Stimulated activated CD4-positive, alpha-beta T cell treated with anti-CD3 and anti-CD28 coated beads, Interleukin-2, amount 100 ng/mL, for 4 hours (primary cell): ENCODE measurements at places on chromosomes 11 and 22.

DNA sequence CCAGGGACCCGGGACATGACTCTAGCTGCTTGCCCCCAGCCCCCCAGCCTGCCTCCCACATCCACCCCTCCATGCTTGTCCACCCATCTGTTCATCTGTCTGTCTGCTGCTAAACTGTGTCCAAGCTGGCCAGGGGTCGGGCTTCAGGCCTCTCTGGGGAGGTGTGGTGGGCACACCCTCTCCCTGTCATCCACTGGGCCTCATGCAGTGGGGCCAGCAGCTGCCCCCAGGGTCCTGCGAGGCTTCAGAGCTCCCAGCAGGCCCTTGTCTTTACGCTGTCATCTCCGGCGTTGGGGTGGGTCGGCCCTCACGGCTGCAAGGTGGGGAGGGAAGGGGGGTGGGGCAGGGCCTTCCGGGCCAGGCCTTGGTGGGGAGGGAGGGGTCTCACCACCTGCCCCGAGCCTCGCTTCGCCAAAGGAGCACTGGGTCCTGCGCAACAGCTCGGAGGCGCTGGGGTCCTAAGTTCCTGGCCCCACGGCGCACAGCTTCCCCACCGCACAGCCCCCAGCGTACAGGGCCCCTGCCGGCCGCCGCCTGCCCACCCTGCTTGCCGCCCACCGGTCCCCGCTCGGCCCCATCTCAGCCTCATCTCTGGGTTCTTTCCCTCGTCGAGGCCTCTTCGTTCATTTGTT, 26.7 kb downstream of the MOB2 start:
- DNase-seq: no peak

GRCh38 chr11:103714246-103714645, 322.2 kb upstream of the DDI1 start:
- no peak for DNase-seq

GRCh38 chr22:39090426-39091064, 6.5 kb upstream of the APOBEC3H start:
- peak; percentile 53 for DNase-seq

DNA sequence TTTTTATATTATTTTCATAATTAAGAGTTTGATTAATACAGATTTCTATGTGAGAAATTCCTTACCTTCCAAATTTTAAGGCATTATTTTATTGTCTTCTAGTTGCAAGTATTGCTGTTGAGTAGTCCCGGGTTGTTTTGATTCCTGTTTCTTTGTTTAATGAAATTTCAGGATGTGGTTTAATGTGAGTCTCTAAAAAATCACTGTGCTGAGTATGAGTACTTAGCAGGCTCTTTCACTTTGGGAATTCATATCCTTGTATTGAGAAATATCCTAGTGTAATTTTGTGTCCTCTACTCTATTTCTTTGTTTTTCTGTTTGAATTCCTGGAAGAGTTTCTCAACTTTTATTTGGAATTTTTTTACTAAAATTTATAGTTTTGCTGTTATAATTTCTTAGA, 113.2 kb downstream of the TMEM135 start:
- DNase-seq: no peak

DNA sequence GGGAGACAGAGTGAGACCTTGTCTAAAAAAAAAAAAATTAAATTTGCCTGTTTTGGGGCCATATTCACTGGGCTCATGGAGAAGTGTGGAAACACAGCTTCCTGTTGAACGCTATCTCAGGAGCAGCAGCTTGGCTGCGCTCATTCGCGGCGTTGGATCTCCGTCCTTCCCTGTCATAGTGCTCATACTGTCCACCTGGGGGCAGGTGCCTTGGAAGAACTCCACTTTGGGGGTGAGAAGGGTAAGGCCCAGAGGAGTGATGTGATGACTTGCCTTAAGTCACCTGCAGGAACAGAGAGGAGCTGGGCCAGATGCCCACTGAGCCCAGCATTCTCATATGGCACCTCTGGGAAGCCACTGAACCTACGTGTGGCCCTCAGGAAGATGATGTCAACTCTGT, 82.8 kb downstream of the CABIN1 start:
- DNase-seq: no peak

- no peak for DNase-seq
Measured at GRCh38 chr22:46087816-46088277, 62.5 kb upstream of the PPARA start.

- DNase-seq: no peak
Measured at GRCh38 chr22:17931400-17931825, 92.9 kb downstream of the MICAL3 start.
